Skeletal muscle tissue (tissue), 5 donors: ENCODE measurements at places on chromosomes 12 and 14. TPM values are rescaled to one million over a fixed set of nuclear protein-coding genes. Genes with fewer than 3 reads are reported as not detected.

A2ML1 gene
- not detected for total RNA-seq

SLC22A17 gene
- 12.5 TPM for total RNA-seq

SPX gene
- total RNA-seq, result 7.8 TPM

RPL10L gene
- not detected for total RNA-seq

KLRC1 gene
- 1.0 TPM for total RNA-seq

ESRRB gene
- 1.6 TPM for total RNA-seq

KRT74 gene
- total RNA-seq, result not detected

SDR9C7 gene
- not detected for total RNA-seq

MYL2 gene
- 140 TPM for total RNA-seq

TMEM30B gene
- total RNA-seq, result 1.6 TPM

PAX9 gene
- total RNA-seq, result 0.52 TPM

CACNA2D4 gene
- 0.52 TPM for total RNA-seq

GALNT16 gene
- 8.4 TPM for total RNA-seq

SLCO1C1 gene
- not detected for total RNA-seq

TRHDE gene
- total RNA-seq, result 6.8 TPM

ADGRD1 gene
- total RNA-seq, result 7.8 TPM

KLHL28 gene
- total RNA-seq, result 24.0 TPM

NR1H4 gene
- not detected for total RNA-seq

TAS2R20 gene
- 6.3 TPM for total RNA-seq

MYO1H gene
- total RNA-seq, result not detected

NGB gene
- total RNA-seq, result not detected

LHX5 gene
- not detected for total RNA-seq

RERGL gene
- 1.0 TPM for total RNA-seq

PNMA1 gene
- 15.1 TPM for total RNA-seq

RBP5 gene
- total RNA-seq, result not detected

GPRC5A gene
- total RNA-seq, result 1.0 TPM

LRP1 gene
- total RNA-seq, result 118 TPM
